Renal cortical epithelial cell (primary cell): ENCODE measurements at places on chromosomes 1 and 21. TPM values are rescaled to one million over a fixed set of nuclear protein-coding genes. Genes with fewer than 3 reads are reported as not detected.

- DNase-seq, result peak; percentile 21
These were observed 1.8 kb downstream of the ZNF362 start for GRCh38 chr1:33257772-33258712.

Gene CDC14A
- total RNA-seq, result 6.5 and 9.6 TPM in 2 replicates

- DNase-seq, result no peak
These were observed 42.7 kb upstream of the SLC22A15 start for GRCh38 chr1:115933625-115934024.

Gene LRRC38
- not detected in 2 replicates for total RNA-seq

GRCh38 chr21:36129219-36129618, 5.7 kb upstream of the CBR3 start:
- DNase-seq, result no peak

Gene C1orf210
- total RNA-seq, result 0.15 and 3.0 TPM in 2 replicates

DNA sequence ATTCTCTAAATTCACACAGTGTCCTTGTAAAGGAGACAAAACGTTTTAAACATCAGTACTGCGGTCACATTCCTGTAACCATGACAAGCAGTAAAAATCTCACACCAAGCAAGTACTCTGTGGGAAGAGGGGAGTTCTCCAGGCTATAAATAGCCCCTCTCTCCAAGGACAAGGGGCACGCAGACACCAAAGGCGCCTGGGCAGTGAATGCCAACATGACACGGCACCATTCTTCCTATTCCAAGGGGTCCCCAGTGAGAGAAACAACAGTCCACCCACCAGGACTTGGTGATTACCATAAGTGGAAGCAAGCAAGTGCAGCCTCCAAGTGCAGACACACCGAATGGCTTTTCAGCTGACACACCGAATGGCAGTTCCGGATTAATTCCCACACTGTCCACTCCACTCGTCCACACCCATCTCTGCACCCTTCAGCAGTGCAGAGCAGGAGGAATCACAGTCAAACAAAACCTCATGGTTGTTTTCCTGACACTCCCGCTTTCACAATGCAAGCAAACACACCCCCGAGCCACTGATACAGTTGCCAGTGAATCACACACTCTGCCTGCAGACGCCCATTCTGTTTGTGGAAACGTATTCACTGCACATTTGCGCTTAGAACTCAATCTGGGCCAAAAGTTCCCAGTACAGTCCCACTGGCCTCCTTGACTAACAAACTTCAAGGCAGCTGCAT, 1.8 kb downstream of the PTTG1IP start:
- DNase-seq, result peak; percentile 78

- DNase-seq, result no peak
These were observed 2.2 kb upstream of the USP1 start for GRCh38 chr1:62434618-62435001.

- peak; percentile 7 for DNase-seq
These were observed 14.2 kb upstream of the VN1R5 start for GRCh38 chr1:247241691-247242090.

GRCh38 chr1:118660769-118661168, 327.4 kb downstream of the TBX15 start:
- DNase-seq, result no peak

GRCh38 chr1:116203920-116204319, 92.7 kb downstream of the MAB21L3 start:
- no peak for DNase-seq

Gene VAMP3
- 136 and 225 TPM in 2 replicates for total RNA-seq

DNA sequence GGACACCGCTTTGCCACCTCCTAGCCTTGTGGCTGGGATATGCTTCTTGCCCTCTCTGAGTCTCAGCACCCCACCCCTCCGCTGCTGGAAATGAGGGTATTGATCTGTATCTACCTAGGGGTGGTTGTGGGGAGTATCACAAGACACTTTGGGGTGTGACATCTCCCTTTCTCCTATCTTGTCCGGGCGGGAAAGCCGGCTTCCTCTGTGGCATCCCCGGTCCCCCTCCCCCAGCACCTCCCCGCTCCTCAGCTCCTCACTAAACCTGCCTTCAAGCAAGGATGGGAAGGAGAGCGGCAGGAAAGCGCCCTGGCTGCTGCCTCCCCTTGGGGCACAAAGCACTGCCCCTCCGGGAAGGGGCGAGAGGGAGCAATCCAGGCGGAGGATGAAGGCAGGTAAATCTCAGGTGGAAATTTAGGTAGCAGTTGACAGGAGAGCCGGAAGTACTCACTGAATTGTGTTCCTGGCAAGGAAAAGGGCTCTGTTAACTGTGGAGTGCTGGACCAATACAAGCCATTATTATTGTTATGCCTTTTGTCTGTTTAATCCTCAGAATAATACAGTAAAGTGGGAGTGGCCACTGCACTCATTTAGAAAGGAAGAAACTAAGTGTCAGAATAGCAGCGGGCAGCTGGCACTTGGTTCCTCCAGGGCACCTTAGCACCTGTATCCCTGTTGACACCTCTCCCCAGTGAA, 49.0 kb upstream of the LRP8 start:
- no peak for DNase-seq

DNA sequence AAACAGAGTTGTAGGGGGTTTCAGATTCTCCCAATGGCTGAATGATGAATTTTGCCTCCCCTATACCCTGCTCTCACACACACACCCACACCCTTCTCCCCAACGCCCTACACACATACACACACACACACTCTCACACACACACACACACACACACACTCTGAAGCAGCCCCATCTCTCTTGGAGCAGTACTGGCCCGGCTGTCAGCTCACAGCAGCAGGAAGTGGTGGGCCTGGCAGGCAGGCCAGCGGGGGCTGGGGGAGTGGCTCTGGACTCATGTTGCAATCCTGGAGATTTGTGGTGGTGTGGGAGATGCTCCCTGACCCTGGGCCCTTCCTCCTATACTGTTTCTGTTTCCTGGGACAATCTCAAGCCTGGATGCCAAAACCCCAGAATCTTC, 2.2 kb downstream of the IKBKE start:
- peak; percentile 78 for DNase-seq

DNA sequence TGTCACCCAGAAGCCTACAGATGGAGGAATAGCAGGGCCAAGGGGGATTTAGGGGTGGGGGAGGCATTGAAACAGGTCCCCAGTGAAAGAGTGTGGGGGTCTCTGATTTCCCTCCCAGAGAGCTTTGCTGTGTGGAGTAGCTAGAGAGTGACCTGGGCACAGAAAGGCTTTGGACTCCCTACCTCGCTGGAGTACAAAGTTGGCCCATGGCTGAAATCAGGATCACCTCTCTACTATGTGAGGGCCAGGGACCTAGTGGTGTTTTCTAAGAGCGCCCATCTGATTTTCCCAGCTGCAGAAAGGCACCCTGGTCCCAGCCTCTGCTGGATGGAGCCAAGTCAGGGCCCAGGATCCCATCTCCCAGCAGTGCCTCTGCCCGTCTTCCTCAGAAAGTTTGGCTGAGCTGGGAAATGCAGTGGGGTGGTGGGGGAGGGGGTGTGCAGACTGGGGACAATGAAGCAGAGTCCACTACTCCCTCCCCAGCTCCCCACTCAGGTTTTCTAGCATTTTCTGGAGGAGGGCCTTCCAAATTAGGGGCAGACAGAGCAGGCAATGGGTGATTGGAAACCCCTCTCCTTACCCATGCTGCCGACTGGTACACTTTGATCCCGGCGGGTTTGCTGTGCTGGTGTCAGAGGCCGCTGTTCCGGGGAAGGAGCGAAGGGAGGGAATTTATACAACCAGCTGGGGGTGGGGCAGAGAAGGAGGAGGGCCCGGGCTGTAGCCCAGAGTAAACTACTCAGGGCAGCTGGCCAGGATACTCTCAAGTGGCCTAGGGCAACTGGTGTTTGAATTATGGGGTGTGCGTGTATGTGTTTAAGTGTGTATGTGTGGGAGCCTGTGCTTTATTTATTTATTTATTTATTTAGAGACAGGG, at the start of gene SELENBP1:
Gene SELENBP1, minus strand, starts transcription at position 648 of the 877 bp plus-strand sequence. Its CDS starts 64 bp downstream, at position 584.
- DNase-seq, result peak; percentile 61

Gene CYP4B1
- 3.2 and 3.5 TPM in 2 replicates for total RNA-seq

GRCh38 chr1:10178597-10179405, 31.6 kb upstream of the KIF1B start:
- DNase-seq, result no peak

GRCh38 chr1:153180556-153180955, 22.7 kb upstream of the LELP1 start:
- DNase-seq, result no peak

DNA sequence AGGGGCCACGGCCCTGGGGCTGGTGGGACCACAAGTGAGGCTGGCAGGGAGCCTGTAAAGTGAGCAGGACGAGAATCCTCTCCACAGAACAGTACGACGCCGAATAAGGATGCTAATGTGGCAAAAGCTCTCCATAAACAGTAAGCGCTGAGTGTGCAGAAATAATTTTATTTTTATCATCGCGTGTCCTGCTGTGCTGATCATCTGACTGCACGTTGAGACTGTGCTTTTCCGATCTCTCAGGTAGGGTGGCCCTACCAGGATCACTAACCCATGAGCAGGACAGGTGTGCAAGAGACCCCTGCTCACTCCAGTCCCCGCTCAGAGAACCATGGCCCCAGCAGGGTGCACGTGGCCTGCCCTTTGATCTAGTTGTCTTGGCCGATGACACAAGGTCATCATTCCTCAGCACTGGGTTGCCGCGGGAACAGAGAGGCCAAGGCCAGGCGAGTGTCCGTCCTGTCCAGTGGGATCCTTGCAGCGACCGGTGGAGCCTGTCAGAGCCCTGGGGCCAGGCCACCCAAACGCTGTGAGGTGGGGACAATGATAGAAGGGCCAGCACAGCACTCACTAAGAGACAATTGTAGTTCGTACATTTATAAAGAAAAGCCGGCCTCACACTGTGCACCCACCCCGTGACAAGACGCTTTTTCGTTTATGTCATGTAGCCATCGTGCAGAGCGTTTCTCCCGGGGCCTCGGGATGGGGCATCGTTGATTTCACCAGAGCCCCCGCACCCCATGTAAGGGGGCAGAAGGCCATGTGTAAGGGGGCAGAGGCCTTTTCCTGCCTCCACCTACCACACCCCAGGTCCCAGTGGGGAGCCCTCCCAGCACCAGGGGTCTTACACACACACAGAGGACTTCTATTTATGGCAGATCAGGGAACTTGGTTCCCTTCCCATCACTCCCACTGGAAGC, 52.7 kb upstream of the ADARB1 start:
- no peak for DNase-seq

- DNase-seq, result no peak
These were observed 252.0 kb downstream of the PTBP2 start for GRCh38 chr1:96973605-96974004.

GRCh38 chr1:213989002-213989855, 1.5 kb downstream of the PROX1 start:
- no peak for DNase-seq

GRCh38 chr1:91697416-91697815, 188.5 kb downstream of the TGFBR3 start:
- DNase-seq, result no peak
